ENCODE measurements at places on chromosomes 2 and 18.
A peak's percentile ranks its signal among the peaks of the same experiment; 100 is the strongest.

DNA sequence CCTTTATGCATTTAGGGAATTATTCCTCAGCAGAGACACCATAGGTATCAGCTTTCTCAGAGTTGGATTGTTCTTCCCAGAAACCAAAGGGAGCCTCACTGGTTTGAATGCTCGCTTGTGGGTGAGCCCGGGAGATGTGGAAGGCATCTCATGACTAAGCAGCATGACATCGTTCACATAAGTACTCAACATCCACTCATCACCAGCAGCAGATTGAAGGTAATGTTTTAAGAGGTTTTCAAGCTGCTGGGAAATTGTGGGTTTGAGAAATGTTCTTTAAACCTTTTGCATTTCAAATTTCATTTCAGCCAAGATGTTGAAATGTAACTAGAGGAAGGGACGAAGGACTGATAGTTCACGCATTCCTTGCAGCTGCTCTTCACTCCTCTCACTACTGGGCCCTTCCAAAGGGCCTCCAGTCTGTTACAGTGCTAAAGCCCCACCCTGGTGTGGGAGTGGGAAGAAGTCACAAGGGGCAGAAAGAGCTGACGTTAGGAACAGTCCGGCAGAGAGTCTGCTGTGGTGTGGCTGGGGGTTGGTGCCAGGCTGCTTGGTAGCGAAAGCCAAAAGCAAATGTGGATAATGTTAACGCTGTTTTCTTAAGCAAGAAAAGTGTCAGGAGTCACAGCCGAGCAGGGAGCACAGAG lies 324.5 kb upstream of the EPHA4 start:
- DNase-seq: peak; percentile 3

DNA sequence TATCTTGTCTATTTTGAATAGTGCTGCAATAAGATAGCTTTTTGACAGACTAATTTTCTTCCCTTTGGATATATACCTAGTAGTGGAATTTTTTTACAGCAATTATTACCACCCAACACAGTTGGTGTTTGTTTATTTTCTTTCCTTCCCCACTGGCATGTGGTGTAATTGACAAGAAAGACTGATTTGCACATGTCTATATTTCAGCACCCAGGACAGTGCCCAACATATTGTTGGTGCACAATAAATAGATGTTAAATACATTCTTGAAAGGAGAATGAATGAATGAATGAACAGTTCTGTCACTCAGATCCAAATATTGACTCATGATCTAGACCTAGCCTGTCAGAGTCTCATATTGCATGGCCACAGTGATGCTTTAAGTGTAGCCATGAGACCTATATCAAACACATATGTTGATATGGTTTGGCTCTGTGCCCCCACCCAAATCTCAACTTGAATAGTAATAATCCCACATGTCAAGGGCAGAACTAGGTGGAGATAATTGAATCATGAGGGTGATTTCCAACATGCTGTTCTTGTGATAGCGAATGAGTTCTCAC lies 538.2 kb downstream of the NYAP2 start:
- no peak for DNase-seq

GRCh38 chr2:1571477-1572417 lies 158.5 kb downstream of the TPO start:
- DNase-seq: no peak

- DNase-seq: no peak
These were observed 2.7 kb upstream of the NPC1 start for GRCh38 chr18:23588836-23589560.

DNA sequence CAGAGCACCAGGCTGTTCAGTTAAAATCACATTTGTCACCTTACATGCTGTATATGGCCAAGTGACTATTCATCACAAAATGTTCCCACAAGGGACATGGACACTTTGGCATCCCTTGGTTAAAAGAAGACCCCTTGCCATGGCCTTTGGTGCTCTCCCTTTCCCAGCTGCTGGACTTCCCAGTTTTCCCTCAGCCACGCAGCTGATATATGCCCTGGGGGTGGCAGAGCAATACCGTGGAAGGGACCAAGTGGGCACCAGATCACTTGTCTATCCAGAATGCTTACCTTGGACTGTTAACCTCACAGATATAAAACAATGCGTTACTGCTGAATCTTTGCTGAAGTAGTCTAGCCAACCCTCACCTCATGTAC lies 35.3 kb downstream of the PAIP2B start:
- no peak for DNase-seq

DNA sequence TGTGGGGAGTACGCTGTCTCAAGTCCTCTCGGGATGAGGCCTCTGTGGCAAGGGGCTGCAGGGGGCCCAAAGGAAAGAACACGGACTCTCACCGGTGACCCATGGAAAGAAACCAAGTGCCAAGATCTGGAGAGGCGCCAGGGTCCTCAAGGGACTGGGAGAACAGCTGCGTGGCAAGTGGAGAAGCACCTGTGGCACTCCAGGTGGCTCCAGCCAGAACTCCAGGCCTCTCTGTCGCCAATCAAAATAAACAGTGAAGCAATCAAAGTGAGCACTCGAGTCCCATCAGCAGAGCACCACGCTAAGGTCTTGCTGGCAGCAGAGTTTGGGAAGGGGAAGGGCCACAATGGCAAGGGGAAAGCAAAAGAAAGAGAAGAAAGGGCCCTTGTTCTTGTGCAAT lies 54.7 kb downstream of the BCL2 start:
- peak; percentile 99 for DNase-seq

DNA sequence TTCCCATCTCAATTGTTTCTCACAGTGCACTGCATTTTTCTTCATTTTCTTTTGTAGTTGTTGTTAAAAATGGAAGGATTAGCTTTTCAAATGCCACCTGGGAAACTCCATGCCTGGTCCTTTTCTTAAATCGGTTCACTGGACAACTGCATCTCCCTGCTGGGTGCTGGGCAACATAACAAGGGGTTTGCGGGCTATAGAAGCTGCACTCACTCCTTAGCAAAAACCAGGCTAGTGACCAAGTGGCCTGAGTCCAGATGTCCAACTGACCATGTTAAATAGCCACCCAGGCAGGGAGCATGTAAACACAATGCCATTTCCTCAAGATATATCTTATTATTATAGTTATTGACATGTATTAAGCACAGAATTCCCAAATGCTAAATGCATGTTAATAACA lies 264.9 kb downstream of the ICOS start:
- no peak for DNase-seq

- DNase-seq: peak; percentile 77
These were observed 1.3 kb downstream of the SP9 start for GRCh38 chr2:174335988-174336500.

- no peak for DNase-seq
These were observed 4.7 kb downstream of the MYOM1 start for GRCh38 chr18:3214855-3215637.

- no peak for DNase-seq
These were observed 168.0 kb downstream of the DIS3L2 start for GRCh38 chr2:232129483-232129882.

DNA sequence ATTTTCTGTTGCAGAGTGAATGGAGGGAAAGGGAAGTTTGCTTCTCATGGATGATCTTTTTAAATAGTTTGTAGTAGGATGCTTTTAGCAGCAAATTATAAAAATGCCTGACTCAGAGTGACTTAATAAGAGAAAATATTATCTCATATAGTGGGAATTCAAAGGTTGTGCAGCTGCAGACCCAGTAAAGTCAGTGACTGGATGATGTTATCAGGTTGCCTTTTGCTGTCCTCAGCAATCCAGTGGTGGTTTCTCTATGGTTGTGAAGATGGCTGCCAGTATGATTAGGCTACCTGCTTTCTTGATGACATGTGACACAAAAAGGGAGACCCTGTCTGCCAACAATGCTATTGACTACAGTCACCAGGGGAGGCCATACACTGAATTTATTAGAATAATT lies 184.8 kb downstream of the DIS3L2 start:
- no peak for DNase-seq

DNA sequence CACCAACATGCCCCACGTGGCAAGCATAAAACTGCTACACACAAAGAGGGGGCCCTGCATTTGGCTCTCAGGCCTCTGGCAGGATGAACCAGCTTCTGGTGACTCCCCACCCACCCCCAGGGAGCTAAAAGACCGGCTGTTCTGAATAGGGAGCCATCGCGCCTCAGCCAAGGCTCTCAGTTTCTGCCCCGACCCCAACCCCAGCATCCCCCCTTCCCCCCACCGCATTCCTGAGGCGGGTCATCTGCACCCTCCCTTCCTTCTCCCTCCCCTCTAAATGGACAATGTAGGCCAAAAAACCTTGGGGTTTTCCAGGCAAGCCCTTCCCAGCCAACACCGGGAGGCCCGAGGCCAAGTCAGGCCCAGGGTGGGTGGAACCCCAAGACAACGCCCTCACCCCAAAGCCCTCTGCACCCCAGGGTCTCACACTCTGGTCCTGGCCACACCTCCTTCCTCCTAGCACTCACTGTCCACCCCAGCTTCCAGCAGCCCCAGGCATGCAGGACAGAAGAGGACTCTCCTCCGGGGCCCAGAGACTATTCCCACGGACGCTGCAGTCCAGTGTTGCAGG lies 5.7 kb downstream of the CYP26B1 start:
- DNase-seq: no peak

DNA sequence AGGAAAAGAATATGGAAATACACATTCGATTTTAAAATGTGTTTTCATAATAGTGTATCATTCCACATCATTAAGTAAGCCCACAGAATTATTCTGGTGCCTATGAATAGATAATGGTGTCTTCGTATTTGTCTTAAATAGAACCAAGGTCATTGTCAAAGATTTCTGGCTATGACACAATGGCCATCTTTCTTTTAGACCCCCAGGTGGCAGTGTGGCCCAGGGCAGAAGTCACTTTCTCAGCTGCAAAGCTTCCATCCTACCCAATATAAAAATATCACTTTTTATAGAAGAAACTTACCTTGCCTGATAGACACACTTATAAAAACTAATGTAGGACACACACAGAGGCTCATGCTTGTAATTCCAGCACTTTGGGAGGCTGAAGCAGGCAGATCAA lies 57.5 kb downstream of the ZRANB3 start:
- DNase-seq: no peak

DNA sequence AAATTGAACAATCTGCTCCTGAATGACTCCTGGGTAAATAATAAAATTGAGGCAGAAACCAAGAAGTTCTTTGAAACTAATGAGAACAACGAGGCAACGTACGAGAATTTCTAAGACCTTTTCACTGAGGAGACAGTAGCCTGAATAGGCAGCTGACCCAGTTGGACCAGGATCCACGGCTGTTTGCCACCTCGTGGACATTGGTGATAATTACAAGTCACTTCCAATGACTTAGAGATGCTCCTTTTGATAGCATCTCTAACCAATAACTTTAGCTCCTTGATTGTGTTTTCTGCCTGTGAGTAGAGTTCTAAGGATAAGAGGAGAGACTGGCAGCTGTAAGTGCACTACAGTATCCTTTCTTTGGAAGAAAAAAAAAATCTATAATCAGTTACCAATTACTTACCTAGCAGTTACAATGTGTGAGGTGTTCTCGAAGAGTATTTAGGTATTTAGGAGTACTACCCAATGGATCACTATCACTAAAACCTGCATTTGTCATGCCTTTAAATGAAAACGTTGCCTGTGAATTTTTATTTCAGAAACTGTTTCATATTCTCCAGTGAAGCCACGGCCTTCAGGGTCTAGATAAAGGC lies 31.3 kb upstream of the CNTNAP5 start:
- peak; percentile 14 for DNase-seq

- no peak for DNase-seq
These were observed 67.8 kb downstream of the PSMG2 start for GRCh38 chr18:12770469-12771219.

- no peak for DNase-seq
These were observed 50.4 kb upstream of the CTLA4 start for GRCh38 chr2:203817147-203817546.

GRCh38 chr2:120776649-120777048 lies 41.0 kb downstream of the GLI2 start:
- DNase-seq: no peak

GRCh38 chr2:10629819-10630532 lies 59.8 kb downstream of the NOL10 start:
- DNase-seq: no peak

- DNase-seq: no peak
These were observed 6.0 kb downstream of the RETREG2 start for GRCh38 chr2:219184121-219184520.

DNA sequence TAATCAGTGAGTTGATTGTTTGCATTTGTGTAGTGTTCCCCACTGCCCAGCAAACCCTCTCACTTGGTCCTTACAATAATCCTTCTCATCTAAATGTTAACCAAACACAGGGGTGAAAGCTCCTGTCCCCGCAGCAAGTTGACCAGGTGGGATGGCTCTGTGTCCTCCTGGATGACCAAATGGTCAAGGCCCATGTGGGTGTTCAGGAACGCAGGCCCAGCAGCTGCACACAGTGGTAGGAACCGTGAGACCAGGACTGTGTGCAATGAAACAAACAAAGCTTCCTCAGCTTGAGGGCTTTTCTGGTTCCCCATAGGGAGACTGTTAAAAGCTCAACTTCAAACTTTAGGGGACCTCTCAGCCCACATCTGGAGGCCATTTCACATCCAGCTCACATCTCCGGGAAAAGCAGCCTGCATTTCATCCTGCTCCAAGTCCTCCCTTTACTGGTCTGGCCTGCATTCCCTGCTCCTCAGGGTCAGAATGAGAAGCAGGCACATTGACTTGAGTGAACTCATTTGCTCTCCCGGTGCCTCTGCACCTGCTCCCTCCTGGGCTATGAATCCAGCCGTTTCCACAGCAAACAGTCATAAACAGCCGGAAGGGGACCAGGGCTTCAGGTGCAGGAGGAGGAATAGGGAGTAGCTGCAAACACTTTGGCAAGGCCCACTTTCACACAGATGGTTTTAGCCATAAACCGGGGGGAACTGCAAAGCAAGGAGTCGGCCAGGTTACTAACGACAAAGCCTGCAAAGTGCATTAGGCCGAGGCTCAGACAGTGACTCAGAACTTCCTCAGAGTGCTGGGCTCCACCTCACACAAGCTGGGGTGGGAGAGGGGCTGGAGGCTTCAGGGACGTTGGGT lies 144.7 kb downstream of the CAPN13 start:
- DNase-seq: peak; percentile 74

- no peak for DNase-seq
These were observed 516.7 kb downstream of the LRRTM4 start for GRCh38 chr2:77005522-77005921.

DNA sequence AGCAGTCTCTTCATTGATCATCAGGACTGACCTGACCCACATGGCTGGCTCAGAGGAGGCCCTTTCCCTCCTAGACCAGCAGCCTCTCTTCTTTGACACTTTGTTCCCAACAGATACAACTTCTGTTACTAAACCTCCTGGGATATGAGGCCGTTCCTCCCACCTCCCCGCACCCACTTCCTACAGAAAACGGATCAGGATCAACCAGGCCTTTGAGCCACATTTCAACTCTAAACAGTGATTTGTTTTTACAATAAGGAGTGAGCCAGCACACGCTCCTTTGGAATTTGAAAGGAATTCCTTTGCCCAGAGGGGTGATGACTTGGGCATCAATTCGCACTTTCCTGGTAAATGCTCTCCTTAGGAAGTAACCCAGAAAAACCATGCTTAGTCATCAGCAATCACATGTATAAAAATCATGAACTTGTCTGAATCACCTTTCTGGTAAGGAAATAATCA lies 180.4 kb downstream of the FAM124B start:
- DNase-seq: no peak

- peak; percentile 65 for DNase-seq
These were observed 888 bp upstream of the TWSG1 start for GRCh38 chr18:9333441-9334328.

All from NCI-H510A treated with DMSO at 0.1 percent for 48 hours (cell line).